ENCODE measurements at places on chromosomes 7 and 10. TPM values are rescaled to one million over a fixed set of nuclear protein-coding genes. Genes with fewer than 3 reads are reported as not detected.

- H3K36me3 ChIP-seq, result peaks cover 27% of the 10 kb centered on the region
- H3K4me1 ChIP-seq, result no peaks in the 10 kb centered on the region
- no peak overlapping the region for H3K27ac ChIP-seq
- no peak overlapping the region for H3K4me3 ChIP-seq
Observed at GRCh38 chr7:26346611-26347203, 55.0 kb downstream of the SNX10 start.

DNA sequence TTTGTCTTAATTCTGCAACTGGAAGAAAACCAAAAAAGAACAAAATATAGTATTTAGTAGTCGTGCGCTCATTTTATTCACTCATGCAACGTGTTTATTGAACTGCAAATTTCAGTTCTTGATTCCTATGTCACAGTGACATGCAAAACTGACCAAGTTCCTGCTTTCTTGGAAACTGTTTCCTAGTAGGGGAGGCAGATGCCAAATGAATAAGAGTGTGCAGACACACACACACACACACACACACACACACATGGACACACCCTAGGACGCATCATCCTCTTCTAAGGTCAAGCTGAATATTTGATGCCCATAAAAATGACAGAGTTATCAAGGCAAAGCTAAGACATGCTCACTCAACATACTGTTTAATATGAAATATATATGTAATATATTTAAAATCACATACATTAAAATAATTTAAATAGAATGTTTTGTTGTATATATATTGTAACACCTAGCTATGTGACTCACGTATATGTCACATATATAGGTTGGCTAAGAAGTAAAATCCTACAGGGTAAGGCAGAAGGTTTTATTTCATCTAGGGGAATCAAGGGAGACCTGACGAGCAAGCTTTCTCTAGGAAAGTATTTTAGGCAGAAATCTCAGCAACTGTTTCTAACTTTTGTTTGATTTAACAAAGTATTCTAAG, 79.6 kb downstream of the SVIL start:
- no peak overlapping the region for H3K4me3 ChIP-seq
- peaks cover 23% of the 10 kb centered on the region for H3K4me1 ChIP-seq
- no peaks in the 10 kb centered on the region for H3K27me3 ChIP-seq

The HOXA1 gene
- total RNA-seq, result 0.86 TPM

DNA sequence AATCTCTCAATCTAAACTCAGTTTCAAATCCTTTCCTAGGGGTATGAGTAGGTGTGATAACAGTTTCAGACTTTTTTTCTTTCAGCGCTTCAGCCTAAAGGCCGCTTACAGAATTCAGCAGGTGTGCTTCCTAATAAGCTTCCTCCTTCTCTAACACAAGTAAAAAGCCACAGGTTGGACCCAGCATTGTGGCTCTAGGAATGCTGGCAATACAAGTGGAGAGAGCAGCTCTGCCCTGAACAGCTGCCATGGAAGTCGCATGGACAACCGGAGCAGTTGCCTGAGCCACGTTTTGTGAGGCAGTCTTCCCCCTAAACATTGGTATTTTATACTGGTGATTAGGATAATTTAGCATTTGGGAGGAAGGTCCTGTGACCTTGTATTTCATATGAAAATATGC, 83.5 kb downstream of the ST7 start:
- DNase-seq, result no peak
- no peaks in the 10 kb centered on the region for H3K27me3 ChIP-seq
- peaks cover 13% of the 10 kb centered on the region for H3K4me1 ChIP-seq
- H3K4me3 ChIP-seq, result no peak overlapping the region
- H3K36me3 ChIP-seq, result no peaks in the 10 kb centered on the region
- no peak overlapping the region for H3K27ac ChIP-seq

- DNase-seq, result no peak
- no peak overlapping the region for H3K27ac ChIP-seq
- H3K4me3 ChIP-seq, result no peak overlapping the region
- H3K4me1 ChIP-seq, result peaks cover 29% of the 10 kb centered on the region
- H3K36me3 ChIP-seq, result no peaks in the 10 kb centered on the region
Observed at GRCh38 chr10:30011396-30011795, 48.0 kb downstream of the JCAD start.

DNA sequence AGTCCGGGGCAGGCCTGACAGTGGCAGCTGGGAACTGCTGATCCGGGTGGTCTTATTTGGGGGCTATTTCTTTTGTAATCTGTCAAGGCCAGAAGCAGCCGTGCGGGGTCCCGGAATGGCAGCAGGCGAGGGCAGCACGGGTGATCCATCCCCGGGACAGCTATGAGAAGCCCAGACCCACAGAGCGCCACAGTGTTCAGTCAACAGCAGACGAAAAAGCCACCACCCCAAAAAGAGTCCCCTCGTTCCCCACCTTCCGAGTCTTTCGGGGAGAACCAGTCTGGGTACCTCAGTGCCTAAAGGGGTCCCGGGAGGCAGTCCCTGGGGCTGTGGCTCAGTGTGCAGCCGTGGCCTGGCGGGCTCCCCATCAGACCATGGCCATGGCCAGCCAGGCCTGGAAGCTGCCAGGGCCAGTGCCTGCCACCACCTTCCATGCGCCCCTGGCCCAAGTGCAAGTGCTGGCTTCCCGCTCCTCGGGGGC, 125.1 kb upstream of the KCTD7 start:
- H3K4me3 ChIP-seq, result no peak overlapping the region
- no peak for DNase-seq
- no peak overlapping the region for H3K27ac ChIP-seq
- H3K4me1 ChIP-seq, result peaks cover 14% of the 10 kb centered on the region
- H3K36me3 ChIP-seq, result no peaks in the 10 kb centered on the region

DNA sequence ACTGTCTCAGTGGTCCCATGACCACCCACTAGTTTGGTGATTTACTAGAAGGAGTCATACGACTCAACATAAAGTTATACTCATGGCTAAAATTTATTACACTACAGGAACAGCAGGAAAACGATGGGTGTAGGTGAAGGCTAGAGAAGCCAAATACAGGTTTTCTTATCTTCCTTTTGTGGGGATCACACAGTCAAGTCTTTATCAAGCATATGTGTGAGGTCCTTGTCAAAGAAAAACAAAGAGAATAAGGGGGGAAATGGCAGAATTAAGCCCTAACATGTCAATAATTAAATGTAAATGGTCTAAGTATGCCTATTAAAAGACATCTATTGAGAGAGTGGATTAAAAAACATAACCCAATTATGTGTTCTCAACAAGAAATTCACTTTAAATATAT, 47.8 kb upstream of the UBN2 start:
- H3K4me1 ChIP-seq, result peaks cover 6% of the 10 kb centered on the region
- no peak overlapping the region for H3K4me3 ChIP-seq
- no peak for DNase-seq
- H3K27ac ChIP-seq, result no peak overlapping the region
- H3K36me3 ChIP-seq, result no peaks in the 10 kb centered on the region

Data from activated CD4-positive, alpha-beta memory T cell treated with anti-CD3 and anti-CD28 coated beads, Interleukin-2, amount 10 ng/mL, durations not matched to agents 7 days and 5 days (primary cell).